ENCODE measurements at places on chromosomes 4 and X. TPM values are rescaled to one million over a fixed set of nuclear protein-coding genes. Genes with fewer than 3 reads are reported as not detected.
A peak's percentile ranks its signal among the peaks of the same experiment; 100 is the strongest.

DNA sequence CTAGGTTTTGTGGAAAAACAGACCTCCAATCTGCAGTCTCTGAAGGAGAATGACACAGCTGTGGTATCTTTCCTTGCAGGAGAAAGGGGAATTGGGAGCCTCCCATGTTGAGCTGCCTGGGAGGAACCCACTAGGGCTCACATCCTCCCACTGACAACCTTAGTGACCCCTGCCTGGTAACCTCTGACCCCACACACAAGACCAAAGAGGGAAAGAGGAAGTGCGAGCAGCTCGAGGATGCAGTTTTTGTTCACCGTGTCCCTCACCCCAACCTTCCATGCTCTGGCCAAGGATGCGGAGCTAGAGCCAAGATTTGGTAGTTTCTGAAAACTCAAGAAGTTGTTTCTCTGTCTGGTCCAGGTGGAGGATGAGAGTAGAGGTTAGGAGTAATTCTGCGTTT, 5.4 kb upstream of the ZXDA start:
- no peak for DNase-seq

Gene C1GALT1C1
- 69.2 TPM for total RNA-seq

DNA sequence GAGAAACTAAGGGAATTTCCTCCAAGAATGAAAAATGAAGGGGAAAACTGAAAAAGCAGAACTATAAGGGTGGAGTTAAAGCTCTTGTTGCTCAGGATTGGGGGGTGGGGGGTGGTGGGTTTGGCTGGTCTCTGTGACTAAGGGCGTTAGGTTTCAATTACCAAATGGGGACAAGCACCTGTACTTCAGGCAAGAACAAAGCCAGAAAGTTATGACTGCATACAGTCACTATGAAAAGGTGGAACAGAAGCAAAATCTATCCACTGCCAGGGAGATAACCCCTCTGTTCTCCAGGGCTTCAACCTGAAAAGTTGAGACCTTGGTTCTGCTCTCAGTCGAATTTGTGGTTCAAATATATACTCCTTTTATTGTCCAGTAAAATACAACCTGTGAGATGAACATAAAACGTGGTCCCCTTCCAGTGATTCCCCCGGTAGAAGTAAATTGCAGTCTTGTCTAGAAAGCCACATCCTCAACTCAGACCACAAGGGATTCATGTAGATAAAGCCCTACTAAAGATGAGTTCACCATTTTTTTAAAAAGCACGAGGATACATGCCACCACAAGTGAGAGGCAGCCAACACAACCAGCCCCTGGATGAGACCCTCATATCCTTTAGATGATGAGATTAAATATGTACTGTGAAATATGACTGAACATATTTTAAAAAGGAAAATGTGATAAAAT, 257.1 kb upstream of the RPS6KA3 start:
- DNase-seq = no peak

DNA sequence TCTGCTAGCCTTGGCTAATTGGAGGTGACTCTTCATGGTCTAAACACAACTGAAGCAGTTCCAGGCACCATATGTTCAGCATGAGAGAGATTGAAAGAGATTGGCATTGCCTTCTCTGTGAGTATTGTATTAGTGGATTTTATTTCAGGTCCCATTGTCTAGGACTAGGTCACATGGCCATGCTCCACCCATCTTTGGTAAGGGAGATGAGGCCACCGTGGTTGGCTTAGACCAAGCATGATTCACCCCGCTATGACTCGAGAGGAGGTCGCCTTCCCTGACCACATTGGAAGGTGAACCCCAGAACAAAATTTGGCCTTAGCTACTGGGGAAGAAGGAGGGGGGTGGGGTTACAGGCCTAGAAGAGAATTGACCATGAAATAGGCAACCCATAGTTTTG, 109.9 kb upstream of the BCOR start:
- DNase-seq = peak; percentile 50

DNA sequence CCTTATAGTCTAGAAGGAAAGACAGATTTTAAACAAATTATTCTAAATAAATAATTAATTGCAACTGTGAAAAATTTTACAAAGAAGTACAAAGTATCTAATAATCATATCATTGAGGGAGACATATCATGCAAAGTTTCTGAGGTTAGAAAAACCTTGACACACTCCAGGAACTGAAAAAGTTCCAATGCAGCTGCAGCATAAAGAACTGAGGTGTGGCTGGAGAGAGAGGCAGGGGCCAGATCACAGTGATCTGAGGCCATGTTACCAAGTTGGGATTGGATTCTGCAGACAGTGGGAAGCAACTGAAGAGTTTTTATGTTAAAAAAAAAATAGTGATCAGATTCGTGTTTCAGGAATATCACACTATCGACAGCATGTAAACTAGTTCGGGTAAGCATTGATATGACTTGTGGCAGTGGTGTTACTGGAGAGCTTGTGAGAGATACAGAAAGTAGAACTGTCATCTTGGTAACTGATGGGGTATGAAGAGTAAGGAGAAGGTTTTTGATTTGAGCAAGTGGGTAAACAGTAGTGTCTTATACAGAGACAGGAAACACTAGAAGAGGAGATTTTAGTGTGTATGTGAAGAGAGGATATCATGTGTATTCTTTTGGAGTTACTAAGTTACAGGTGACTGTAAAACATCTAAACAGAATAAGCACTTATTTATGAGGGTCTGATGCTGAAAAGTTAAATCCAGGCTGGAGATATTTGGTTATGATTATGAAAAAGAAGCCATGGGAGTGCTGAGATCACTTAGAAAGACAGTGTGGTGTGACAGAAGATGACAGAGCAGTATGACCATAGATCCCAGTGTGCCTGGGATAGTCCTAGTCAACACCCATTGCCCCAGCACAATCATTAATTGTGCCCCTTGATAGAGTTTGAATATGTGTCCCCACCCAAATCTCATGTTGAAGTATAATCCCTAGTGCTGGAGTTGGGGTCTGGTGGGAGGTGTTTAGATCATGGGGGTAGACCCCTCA, 15.6 kb upstream of the SPRY1 start:
- no peak for DNase-seq

Gene KIAA1210
- total RNA-seq = not detected

GRCh38 chr4:189124149-189124758, 816.4 kb upstream of the FRG1 start:
- peak; percentile 49 for DNase-seq

GRCh38 chrX:19699151-19699550, 183.8 kb upstream of the MAP3K15 start:
- no peak for DNase-seq

GRCh38 chr4:122577189-122577553, 43.7 kb downstream of the IL21 start:
- no peak for DNase-seq

DNA sequence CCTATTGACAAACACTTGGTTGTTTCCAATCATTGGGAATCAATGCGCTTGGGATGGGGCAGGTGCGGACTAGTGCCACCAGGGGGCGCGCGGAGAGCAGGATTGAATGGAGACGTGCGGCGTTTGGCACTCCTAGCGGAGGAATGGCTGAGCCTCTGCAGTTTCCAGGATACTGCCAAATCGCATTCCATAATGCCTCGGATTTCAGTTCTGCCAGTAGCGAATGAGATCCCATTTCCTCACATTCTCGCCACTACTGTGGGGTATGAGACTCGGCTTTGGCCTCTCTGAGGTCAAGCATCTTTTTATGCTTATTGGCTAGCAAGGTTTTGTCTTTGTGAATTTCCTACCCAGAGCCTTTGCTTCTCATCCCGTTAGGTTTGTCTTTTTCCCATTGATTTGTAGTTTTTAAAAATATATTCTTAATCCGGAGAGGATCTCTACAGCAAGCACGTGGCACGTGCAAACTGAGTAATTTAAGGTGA, 28.7 kb downstream of the CLDN34 start:
- DNase-seq = peak; percentile 85

GRCh38 chrX:48971249-48972219, at the start of gene KCND1:
TSS of gene KCND1 (minus strand) at chrX:48971844. CDS start at chrX:48970271, 1,573 bp downstream.
- DNase-seq = peak; percentile 47

Gene AGA
- 60.2 TPM for total RNA-seq

GRCh38 chrX:132612821-132613564, 124.2 kb upstream of the MBNL3 start:
- peak; percentile 55 for DNase-seq

Gene ARSJ
- total RNA-seq = 32.2 TPM

DNA sequence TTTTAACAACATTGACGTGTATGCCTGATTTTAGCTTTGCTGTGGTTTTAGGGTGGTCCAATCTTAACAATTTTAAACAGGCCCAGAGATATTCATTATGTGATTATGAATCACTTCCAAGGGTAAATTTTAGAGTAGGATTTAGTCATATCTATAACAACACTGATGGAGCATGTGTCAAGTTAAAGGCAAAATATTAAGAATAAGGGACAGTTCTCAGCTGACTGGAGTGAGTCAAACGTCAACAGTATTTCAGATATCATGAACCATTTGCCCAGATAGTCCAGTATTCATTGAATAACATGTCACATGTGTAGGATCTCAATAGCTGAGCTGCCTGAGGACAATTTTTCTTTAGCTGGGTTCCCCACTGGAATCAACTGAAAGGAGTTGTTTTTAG, 61.3 kb upstream of the VCX2 start:
- DNase-seq = no peak

GRCh38 chrX:19382555-19383145, 38.9 kb downstream of the PDHA1 start:
- peak; percentile 42 for DNase-seq

DNA sequence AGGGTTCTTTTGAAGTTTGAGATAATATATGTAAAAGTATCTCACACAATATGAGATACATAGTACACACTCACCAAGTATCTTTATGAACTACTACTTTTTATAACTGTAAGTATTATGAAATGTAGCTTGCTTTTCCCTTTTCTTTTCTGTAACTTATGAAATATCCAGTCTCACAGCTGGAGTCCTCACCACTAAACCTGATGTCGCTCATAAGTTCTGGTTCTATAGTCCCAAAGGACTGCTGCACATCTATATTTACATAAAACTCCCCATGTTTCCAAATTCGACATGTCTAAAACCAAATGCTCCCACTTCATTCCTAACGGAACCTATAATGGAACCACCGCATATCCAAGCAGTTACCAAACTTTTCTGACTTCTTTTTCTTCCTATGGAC, 186.5 kb upstream of the SLC7A11 start:
- no peak for DNase-seq

DNA sequence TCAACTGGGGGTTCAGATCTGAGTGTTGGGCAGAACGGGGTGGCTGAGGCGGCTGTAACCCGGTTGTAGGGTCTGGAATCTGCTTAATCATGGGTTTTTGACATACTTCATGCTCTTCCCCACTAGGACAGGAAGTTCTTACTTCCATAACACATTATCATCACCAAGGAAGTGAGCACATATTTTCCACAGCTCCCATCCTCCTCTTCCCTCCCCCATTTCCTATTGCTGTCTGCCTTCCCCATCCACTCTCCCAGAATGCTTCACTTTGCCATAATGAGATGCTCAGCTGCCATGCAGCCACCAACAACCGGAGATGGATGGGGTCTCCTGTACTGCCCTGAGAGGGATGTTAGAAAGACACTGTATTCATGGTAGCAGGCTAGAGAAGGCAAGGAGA, 6.4 kb upstream of the DCUN1D4 start:
- DNase-seq = peak; percentile 13

Gene CXCL1
- 12.9 TPM for total RNA-seq

DNA sequence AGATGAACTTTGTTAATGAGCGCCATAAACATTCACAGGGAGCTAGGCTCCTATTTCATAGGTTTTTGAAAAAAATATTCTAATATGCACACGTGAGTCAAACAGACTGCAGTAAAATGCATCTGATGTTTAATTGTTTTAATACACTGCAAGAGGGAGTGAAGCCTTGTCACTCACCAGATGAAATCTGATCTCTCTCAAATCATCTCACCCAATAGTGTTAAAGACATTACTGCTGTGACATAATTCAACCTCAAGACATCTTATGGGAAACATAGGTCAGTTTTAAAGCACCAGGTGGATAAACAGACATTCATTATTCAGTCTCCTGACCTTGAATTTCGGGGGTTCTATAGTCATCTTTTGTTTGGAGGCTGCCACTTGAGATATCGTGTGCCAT, 148.3 kb downstream of the MAML3 start:
- no peak for DNase-seq

GRCh38 chrX:44918722-44919121, 45.7 kb downstream of the KDM6A start:
- DNase-seq = no peak

Gene NDP
- total RNA-seq = 0.13 TPM

GRCh38 chrX:68284281-68284904, 148.9 kb downstream of the OPHN1 start:
- no peak for DNase-seq

Data from GM23248 (cell line).